ENCODE measurements at places on chromosomes 4 and X.
A peak's percentile ranks its signal among the peaks of the same experiment; 100 is the strongest.

GRCh38 chrX:31420302-31420701 is 348.5 kb upstream of the FTHL17 start:
- DNase-seq = no peak

DNA sequence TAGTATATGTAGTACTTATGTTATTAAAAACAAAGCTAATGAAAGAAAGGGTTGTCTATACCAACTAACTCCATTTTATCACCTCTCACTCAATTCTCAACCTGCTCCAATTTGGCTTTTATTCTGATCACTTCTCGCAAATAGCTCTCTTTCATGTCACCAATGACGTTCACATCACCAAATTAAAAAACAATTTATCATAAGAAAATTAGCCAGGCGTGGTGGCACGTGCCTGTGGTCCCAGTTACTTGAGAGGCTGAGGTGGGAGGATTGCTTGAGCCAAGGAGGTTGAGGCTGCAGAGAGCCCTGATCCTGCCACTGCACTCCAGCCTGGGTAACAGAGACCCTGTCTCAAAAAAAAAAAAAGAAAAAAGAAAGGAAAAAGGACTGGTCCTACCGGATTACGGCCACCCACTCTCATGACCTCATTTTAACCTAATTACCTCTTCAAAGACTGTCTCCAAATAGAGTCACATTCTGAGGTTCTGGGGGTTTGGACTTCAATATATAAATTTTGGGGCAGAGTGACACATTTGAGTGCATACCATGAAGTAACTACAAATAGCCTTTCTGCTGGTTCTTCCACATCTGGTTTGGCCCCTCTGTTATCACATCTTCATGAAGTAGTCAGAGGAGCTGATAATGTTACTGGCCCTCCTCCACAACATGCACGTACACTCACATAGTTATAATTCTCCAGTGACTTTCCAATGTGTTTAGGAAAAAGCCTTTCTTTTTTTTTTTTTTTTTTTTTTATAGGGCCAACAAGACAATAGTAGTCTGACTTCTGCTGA is 15.8 kb upstream of the RBMX start:
- no peak for DNase-seq

GRCh38 chrX:118839334-118839958 is 15.8 kb downstream of the ZCCHC12 start:
- DNase-seq = peak; percentile 78

- no peak for DNase-seq
Observed at GRCh38 chrX:32185160-32185559, 1026.2 kb downstream of the DMD start.

DNA sequence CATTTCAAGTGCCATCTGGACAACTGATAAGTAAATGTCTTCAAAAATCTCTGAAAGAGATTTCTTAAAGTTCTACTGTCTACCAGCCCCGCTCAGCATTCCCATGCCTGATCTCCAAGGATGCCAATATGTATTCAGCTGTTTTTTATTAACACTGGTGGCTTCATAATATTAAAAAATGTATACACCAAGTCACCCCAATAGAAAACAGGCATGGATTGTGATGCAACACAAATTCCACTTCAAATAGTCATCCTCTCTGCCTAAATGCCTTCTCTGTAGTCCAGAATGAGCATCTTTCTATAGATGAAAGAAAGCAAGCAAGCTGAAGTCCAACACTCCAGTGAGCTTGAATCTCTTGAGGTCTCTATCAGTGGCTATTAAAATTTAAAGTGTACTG is 152.2 kb upstream of the PPARGC1A start:
- no peak for DNase-seq

DNA sequence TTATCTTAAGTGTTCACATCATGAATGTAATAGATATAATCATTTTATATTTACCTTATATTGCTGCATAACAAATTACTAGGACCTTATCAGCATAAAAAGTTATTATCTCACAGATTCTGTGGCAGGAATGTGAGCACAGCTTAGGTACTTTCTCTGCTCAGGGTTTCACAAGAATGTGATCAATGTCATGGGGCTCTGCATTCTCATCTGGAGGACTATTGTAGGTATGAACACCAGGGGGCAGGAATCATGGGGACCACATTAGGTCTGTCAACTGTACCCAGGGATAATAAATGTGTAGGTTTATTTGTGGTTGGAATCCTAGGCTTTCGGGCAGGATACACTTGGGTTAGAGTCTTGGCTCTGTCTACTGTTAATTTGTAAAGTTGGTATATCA is 519.2 kb downstream of the ARAP2 start:
- no peak for DNase-seq

DNA sequence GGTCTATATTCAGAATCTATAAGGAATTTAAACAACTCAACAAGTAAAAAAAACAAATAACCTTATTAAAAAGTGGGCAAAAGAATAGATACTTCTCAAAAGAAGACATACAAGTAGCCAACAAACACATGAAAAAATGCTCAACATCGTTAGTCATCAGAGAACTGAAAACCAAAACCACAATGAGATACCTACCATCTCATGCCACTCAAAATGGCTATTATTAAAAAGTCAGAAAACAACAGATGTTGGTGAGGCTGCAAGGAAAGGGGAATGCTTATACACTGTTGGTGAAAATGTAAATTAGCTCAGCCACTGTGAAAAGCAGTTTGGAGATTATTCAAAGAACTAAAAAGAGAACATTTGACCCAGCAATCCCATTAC is 201.6 kb downstream of the QDPR start:
- no peak for DNase-seq

DNA sequence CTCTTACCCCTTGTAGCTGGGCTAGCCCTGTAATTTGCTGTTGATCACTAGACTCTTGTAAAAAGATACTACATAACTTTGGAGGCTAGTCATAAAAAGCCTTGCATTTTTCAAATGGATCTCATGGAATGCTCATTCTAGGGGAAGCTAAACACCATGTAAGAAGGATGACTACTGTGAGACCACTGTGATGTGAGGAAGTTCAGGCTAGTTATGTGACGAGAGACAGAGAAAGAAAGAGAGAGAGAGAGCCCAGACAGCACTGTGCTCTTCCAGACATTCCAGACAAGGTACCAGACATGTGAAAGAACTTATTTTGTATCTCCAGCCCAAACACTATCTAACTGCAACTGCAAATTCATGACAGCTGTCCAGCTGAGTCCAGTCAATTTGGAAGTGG is 404.6 kb upstream of the PITX2 start:
- no peak for DNase-seq

GRCh38 chr4:125620066-125620860 is 305.5 kb downstream of the FAT4 start:
- no peak for DNase-seq

DNA sequence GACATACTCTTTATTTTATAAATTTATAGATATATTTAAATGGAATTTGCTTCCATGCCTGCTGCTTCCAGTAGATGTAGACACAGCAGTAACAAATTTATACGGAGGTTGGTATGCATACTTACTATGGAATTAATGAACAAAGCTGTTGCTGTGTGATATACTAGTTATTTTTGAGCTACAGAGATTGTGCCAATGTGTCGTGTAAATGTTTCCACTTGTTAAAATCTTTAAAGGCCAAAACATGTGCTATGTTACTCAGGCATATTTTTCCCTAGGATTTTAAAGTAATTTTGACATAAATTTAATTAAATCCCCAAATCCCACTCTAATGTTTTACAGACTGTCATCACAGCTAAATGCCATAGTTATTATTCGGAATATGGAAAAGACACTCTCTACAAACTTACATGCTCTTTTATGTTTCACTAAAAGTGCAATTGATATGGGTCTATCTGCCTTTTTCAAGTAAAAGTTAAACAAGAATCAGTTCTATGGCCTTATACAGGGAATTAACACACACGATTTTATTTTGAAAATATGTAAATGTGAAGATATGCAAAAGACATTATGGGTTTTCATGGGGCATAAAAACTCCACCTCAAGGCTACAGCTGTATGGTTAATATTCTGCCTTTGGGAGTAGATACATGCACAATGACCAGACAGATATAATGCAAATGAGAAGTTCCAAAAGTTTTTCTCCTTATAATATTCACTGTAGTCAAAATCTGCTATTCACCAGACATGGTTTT is 256.8 kb downstream of the FSTL5 start:
- DNase-seq = no peak

DNA sequence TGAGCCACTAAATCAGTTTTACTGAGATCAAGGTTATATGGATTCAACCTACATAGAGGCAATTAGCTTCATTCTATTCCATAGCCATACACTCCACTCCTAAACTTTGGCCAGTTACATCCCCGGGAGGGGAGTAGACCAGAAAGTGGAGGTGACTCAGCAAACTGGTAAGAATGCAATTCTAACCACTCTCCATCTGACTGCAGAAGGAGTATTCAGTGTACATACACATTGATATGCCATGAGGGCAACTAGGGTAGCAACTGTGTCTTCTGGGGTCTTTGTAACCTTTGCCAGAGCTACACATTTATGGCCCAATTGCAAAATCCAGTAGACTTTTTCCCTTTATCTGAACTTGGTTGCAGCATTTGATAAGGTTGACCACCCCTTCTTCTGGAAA is 7.6 kb downstream of the SLC25A43 start:
- no peak for DNase-seq

- DNase-seq = no peak
Observed at GRCh38 chrX:38256019-38256418, 35.3 kb upstream of the SRPX start.

Data from activated naive CD8-positive, alpha-beta T cell treated with anti-CD3 and anti-CD28 coated beads, Interleukin-2, amount 50 U/mL, for 24 hours (primary cell).